ENCODE measurements at places on chromosomes 2 and 18.

GRCh38 chr18:4960578-4960977, 236.5 kb downstream of the AKAIN1 start:
- no peak for DNase-seq

- DNase-seq, result no peak
Measured at GRCh38 chr2:108911807-108912628, 77.0 kb downstream of the EDAR start.

DNA sequence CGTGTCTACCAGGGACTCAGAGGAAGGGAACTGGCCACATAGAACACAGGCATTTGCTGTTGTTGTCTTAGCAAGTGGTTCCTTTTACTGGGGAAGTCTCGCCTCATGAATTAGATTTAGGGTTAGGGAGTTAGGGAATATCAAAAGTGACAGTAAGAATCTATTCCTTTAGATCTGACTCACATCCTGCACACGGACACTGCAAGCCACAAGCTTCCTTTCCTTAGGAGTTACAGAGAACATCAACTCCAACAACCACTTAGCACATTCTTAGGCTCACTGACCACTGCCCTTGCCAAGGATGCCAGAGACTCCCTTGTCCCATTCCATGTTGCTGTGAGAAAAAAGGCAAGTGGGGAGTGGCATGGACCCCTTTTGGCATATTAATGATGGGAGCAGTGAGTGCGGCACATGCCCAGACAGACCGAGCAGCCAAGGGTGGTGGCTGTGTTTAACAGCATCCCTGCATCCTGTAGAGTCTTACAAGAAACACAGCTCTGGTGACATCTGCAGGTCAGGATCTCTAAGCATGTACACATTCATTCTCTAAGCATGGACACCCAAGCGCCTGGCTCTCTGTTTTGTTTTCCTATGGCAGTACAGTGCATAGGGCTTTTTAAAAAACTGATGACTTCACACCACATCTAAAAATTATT, 745.6 kb upstream of the RAB6C start:
- DNase-seq, result no peak

GRCh38 chr2:30511122-30512083, 64.4 kb downstream of the LCLAT1 start:
- DNase-seq, result no peak
